ENCODE measurements at places on chromosomes 3 and 15.

GRCh38 chr3:161101609-161102008 is 3.5 kb downstream of the B3GALNT1 start:
- no peak for DNase-seq

- peak; percentile 93 for DNase-seq
These were observed 1.9 kb upstream of the LOXL1 start for GRCh38 chr15:73924171-73924921.

DNA sequence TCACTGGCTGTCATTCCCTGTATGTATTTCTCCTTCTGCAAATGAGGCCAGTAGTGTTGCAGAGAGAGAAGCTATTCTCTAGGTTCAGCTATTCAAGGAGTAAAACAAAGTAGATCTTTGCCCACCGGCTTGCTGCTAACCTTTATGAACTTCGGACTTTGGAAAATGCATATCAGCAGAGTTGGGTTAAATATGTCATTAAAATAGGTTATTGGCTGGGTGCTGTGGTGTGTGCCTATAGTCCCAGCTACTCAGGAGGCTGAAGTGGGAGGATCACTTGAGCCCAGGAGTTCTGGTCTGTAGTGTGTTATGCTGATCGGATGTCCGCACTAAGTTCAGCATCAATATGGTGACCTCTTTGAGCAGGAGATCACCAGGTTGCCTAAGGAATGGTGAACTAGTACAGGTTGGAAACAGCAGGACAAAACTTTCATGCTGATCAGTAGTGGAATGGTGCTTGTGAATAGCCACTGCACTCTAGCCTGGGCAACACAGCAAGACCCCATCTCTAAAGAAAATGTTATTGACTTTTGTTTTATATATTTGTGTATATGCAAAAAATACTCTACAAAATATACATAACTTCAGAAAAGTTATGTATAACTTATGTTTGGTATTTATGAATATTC is 53.4 kb downstream of the SACM1L start:
- DNase-seq: no peak

DNA sequence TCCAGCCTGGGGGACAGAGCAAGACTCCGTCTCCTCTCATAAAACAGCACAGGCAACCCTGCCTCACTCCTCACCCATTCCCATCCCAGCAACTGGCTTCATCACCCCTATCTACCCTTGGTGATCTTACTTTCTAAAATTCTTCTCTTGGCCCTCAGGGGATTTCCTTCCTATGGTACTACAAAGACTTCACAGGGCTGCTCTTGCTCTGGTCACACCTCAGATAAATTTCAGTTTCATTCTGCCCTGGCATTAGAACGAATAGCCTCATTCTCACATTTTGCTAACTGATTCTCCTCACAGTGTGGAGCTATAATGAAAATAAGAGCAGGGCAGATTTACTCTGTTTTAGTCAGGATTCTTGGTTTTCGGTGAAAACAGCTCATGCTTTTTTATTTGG is 22.1 kb upstream of the CRBN start:
- DNase-seq: no peak

- no peak for DNase-seq
These were observed 254.2 kb downstream of the ZBTB20 start for GRCh38 chr3:114892880-114893279.

DNA sequence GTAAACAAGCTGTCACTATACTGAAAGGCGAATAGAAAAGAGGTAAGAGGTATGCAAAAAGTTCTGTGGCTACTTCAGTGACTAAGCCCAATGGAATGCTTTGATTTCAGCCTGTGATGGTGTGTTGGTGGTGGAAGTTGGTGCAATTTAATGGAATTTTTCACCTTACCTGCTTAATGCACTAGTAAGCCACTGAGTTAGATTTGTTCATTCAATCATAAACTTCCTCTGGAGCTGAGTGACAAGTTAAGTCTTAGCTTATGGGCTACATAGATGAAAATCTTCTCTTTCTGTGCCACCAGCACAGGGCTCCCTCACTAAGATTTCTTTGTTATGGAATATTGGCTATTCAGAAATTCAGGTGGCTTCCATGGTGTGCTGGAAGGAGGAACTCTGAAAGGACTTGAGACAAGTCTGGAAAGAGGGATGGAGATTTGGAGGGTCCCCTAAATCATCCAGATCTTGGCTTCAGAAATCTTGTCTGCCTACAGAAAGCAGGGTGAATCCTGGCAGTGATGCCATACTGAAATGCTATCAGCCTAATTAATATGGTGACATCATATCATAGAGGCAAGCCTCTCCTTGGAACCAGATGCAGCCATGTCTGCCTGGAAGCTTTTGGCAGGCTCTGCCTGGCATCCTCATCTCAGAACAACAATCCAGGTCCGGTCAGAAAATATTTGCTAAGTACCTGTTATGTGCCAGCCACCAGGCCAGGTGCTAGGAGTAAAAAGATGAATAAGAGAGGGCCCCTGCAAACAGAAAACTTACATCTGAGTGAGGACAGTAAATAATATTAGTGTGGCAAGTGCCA is 8.1 kb upstream of the GAP43 start:
- DNase-seq: peak; percentile 50

GRCh38 chr15:87874896-87875711 is 381.4 kb downstream of the NTRK3 start:
- DNase-seq: no peak

- DNase-seq: no peak
These were observed 10.1 kb downstream of the MNS1 start for GRCh38 chr15:56454836-56455235.

- no peak for DNase-seq
These were observed 352.3 kb downstream of the LRTM1 start for GRCh38 chr3:54575618-54575960.

GRCh38 chr3:72171463-72171881 is 386.5 kb upstream of the PROK2 start:
- no peak for DNase-seq

GRCh38 chr3:37053337-37053736 is 60.0 kb downstream of the MLH1 start:
- DNase-seq: no peak

GRCh38 chr15:64807751-64808222 is 17.7 kb downstream of the PIF1 start:
- no peak for DNase-seq

- DNase-seq: no peak
These were observed 25.9 kb downstream of the PLD1 start for GRCh38 chr3:171784387-171784786.

- DNase-seq: no peak
These were observed 55.3 kb downstream of the ROPN1B start for GRCh38 chr3:126024049-126024854.

DNA sequence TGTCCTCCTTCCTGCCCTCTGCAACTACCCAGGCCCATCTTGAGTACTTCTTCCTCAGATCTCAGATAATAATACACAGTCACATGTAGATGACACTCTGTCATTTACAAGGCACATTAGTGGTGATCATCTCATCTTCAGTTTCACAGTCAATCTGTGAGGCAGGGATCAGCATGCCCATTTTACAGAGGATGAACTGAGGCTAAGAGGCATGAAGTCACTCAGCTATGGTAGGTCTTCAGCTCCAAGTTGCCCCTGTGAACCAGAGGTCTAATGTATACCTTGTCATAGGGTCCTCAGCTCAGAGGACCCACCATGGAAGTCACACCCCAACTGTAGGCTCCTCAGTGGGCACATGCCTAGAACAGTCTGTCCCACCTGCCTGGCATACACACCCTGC is 4.2 kb upstream of the CILP start:
- DNase-seq: no peak

GRCh38 chr3:52393959-52394670 is 50.8 kb downstream of the SEMA3G start:
- DNase-seq: no peak

DNA sequence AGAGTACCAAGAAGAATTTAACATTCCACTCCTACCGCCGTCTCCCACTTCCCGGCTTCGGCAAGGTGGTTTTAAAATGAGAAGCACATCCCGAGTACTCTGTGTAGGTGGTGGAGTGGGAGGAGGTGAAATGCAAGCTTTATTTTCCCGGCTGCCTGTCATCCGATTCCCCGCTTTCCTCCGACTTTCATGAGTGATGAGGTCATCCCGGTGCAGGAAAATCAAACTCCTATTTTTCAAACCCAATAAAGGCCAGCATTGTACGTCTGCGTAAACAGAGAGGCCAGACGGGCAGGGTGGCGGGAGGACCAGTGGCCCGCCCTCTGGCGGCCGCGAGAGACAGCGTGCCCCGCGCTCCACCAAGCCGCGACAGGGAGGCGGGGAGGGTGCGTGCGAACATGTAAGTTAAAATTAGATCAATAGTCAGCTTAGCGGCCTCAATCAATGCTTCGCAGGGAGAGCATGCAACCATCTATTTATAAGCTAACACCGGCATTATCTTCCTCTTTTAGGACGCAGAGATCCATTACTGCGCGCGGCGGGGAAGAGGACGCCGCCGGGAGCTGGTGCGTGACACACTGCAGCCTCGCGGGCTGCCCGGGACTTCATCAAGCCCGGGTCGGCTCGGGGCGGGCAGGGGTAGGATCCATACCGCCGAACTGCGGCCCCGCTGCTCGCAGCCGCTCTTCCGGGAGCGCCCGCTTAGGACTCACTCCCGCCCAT is 163.3 kb downstream of the CD47 start:
- peak; percentile 88 for DNase-seq

- no peak for DNase-seq
These were observed 601.9 kb upstream of the TGFBR2 start for GRCh38 chr3:30004481-30004880.

DNA sequence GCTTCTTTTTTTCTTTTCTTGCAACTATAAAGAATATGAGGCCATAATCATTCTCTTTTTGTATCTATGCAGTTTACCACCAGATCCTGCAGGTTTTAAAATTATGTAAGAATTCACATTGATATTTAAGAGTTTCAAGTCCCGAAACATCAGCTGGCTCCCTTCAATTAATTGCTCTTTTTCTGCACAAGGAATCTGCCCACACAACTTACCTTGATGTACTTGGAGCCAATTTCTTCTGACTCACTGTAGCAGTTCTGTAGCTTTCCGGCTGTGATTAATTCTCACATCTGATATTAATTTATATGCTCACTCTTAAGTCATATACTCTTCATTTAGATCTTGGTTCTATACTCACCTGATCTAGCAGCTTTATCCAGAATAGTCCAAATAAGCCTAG is 781.8 kb downstream of the CADM2 start:
- DNase-seq: no peak

- peak; percentile 44 for DNase-seq
These were observed 137.4 kb downstream of the NR1I2 start for GRCh38 chr3:119918992-119919933.

DNA sequence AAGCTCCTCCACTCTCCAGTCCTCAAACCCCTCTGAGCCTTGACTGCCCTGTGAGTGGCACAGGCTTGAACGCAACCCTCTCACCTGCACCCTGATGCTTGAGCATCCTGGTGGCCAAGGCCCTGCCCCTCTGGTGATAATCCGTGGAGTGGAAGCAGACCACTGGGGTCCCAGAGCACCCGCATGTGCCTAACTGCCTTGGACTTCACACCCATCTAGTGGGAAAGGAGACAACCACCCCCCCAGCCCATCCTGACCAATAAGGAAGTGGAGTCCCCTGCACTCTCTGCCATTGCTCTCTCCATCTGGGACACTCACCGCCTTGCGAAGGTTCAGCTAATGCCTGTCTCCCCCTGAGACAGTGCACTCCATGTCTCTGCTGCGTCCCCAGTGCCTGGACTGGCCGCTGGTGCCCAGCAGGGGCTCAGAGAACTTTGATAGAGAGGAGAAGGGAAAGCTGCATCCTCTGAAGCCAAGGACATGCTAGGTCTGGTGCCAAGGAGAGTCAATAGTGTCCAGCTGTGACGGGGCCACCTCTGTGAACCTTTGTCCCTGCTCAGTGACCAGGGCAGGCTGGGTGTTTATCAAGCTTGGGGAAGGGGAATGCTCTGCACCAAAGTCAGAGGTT is 3.4 kb downstream of the KLF15 start:
- DNase-seq: no peak

DNA sequence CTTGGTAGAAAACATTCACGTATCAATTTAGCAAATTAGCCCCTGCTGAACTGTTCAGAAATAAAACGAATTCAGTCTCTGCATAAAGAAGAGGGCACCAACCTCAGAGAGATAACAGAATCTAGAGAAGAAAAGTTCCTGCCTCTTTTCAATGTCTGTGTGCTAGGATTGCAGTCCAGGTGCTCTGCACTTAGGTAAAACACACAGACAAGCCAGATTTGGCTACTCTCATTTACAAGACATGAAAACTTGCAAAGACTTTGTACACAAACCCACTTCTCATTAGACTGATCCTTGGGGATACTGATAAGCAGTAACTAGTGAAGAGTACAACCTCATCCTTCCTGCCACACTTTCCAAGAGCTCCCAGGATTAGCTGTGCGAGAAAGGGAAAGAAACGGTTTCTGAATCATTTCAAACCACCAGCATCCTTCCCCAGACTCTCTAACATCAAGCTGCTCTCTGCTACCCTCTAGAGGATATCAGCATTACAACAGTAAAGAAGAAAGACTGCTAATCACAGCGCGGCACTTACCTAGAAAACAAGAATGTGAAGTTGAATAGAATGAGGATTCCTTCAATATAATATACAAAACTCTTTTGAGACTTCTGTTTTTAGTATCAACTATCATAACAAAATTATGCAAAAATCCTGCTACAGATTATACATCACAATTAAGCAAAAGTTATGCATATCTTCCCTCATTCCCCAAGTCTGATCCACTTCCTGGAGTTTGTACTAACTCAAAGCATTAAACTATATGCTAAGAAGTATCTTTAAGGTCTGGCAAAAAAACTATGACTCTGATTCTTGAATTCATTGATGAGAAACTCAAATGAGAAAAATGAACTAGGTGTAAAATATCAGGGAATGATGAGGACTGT is 306.4 kb downstream of the MAGI1 start:
- peak; percentile 78 for DNase-seq

DNA sequence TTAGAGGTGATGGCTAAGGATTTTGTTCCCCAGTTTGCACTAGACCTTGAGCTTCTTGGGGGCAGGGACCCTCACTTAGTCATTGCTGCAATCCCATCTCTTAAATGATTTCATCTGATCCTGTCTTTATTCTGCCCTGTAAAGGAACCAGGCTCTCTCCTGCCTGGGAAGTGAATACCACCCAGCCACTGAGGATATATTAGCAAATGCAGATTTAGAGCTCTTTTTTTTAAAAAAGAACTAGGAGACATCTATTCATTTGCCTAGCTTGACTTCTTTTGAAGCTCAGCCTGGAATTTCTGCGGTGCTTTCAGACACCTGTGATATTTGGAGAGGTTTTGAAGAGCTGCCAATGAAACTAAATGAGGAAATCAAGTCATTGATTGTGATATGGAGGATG is 41.8 kb downstream of the CA12 start:
- no peak for DNase-seq
